Fibroblast of lung (primary cell): ENCODE measurements at places on chromosomes 5 and 9. TPM values are rescaled to one million over a fixed set of nuclear protein-coding genes. Genes with fewer than 3 reads are reported as not detected.

The CSNK1A1 gene
- total RNA-seq, result 522 and 674 TPM in 2 replicates

The CNOT8 gene
- 50.1 and 50.7 TPM in 2 replicates for total RNA-seq

The SPINK4 gene
- total RNA-seq, result not detected in 2 replicates

DNA sequence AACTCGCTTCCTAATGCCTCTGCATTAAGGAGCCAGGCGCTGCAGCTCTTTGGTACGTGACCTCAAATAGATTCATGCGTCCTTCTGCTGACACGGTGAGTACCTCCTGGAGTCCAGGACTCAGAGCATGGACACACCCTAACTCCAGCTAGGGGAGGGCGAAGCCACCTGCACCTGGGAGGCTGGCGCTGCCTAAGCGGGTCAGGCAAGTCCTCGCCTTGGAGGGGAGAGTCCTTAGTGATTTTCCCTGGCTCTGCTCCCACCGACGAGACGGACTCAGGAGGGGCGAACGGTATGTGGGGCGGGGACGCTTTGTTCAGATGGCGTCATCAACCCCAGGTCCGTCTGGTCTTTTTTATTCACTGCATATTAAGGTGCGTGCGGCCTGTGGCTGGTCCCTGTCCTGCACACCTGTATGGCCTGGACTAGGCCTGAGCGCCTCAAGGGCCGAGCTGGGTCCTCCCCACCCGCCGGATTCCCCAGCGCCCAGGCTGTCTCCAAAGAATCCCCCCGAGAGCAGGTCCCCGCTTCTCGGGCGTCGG lies 50.3 kb downstream of the NSUN2 start:
- DNase-seq, result peak; percentile 10
